ENCODE measurements at places on chromosomes 3 and 15.

DNA sequence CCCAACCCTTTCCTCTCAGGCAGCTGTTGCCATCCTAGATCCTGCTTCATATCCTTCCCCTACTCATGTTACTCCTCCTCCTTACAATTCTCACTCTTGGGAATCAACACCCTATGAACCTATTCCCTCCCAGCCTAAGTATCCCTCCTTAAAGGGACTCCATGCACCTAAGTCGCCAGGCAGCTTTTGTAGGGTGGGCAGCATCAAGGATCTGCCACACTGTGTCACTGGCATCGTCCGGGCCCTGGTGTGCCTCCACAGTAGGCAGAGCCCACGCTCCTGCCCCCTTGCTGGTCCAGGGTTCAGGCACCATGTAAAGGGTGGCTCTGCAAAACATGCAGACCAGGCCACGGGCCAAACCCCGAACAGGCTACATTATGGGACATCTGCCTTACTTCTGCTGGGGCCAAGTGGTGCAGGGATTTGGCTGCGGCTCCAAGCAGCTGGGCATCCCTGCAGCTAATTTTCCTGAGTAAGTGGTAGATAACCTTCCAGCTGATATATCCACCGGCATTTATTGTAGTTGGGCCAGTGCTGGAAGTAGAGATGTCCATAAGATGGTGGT, 53.4 kb downstream of the GSK3B start:
- no peak for DNase-seq

DNA sequence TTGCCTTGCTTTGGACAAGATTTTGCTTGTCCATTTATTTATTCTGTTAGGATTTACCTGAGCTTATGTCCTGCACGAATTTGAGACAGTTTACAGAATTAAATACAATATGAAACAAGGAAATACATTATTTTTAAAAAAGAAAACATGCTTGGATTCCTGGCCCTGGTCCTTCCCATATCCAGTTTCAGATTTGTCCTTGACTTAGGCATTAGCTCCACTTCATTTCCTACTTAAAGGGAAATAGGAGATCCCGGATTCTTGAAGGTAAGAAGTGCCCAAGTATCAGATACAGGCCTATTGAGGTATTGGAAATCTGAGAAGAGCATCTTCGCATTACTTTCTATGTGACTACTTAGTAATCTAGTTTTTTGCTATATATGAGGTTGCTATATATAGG, 672.0 kb downstream of the SI start:
- DNase-seq, result no peak

DNA sequence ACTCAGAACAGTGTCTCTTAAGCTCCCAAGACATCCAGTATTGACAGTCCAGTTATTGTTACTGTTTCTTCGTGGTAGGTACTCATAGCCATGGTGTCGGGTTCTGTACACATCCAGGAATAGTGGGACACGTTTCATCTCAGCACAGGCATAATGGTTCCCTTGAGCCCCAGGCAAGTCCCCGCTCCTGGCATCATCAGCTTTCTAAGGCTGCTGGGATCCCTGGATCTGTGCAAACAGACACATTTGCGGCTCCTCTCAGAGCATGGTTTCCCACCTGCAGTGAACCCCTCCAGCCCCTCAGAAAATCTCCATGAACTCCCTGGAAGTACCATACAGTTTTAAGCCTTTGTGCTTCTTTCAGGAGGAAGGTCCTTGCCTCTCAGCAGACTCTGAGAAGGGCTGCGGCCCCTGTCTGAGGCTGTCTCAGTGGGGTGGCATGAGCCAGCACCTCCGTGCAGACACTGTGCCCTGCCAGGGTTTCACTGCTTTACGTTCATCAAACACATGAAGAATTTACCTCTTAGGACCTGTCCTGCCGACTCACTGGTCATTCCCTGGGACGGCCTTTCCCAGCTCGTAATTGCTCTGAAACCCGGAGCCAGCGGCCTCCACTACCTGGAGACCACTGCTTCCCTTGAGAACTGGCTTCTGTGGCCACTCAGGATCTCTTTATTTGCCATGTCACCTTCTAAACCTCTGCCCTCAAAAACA, 124.9 kb downstream of the LRRK1 start:
- no peak for DNase-seq

DNA sequence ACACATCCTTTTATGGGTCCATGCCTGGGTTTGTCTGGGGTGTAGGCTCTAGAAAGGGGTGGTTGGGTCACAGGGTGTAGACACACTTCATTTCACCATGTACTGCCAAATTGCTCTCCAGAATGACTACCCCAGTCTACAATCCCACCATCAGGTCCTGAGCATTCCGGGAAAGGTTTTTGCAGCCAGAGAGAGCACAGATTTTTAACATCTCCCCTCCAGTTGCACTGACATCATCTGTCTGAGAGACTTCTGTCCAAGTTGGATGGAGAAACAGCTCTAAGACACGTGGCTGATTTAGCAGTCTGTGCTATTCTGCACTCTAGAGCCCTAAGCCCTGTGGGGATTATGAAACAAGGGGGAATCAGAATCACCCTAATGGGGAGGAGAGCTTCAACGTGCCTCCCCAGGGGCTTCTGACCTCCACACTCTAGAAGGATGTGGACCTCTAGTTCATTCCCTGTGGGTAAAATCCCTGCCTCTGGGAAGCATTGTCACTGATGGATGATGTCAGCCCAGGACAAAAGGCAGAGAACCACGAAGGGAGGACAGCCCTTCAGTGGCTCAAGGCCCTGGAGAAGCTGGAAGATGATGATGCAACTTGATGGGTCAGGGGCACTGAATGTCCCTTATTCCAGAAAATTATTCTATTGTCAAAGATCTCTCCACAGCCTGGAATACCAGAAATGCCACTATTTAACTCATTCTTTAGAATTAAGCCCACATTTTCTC, 71.5 kb downstream of the CD200R1L start:
- no peak for DNase-seq

DNA sequence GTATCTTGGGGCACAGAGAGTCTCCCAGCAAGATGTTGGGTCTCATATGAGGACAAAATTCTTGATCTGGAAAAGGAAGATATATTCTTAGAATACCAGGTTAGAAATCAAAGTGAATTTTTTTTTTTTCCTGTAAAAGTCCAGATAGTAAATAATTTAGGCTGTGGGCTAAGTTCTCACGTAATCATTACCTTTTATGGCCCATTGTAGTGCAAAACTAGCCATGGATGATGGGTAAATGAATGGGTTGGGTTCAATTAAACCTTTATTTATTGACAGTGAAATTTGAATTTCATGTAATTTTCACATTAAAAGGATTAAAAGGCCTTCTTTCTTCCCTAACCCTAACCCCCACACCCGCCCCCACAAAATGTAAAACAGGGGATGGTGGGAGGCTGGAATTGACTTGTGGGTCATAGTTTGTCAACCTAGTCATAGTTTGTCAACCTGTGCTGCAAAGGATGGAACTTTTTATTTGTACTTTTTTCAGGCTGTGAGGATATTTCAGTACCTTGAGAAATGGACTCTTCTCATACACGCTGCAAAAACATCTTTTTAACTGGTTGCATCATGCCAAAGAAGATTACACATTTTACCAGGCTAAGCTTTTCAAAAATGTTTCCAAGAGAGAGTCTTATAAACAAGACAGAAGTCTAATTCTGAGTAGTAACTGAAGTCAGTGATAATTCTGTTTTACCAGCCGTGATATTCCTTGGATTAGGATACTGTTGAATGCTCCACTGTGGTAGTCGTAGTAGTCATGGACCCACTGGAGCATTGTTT, 138.8 kb downstream of the AKAP13 start:
- no peak for DNase-seq
